ENCODE measurements at places on chromosomes 11 and 22.

DNA sequence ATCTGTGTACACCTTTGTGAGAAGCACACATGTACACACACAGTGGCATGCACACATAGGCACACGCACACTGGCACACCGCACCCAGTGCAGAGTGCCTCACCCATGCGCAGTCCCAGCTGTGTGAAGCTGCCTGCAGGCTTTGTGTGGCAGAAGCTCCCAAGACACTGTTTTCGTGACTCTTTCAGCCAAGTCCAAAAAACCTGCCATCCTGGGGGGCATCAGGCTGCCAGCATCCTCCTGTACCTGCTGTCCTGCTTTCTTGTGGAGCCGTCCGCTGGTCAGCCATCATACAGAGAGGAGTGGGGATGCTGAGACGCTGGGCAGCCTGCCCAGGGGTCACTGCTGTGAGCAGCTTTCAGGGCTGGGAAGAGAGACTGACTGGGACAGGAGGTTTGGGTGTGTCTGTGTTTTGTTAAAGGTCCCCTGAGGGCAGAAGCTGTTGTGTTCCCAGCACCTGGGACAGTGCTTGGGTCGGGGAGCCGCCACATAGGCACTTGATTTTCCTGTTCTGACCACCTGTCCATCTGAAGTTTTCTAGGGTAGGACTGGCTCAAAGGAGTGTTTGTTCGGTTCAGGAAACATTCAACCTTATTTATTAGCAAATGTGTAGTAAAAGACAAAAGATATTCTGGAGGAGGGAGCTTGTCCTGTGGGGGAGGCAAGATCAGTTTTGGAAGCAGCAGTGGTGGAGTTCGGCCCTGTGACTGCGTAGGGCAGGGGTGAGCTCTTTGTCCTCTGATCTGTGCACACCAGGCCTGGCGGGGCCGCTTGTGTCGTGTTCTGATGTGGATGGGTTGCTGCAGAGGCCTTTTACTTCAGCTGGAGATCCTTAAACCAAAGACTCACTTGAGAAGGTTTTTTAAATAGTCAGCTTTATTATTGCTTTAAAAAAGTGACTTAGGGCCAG, 29.7 kb downstream of the AP2A2 start:
- no peak for DNase-seq

- peak; percentile 76 for DNase-seq
Measured at GRCh38 chr11:13861411-13861810, 101.1 kb upstream of the SPON1 start.

DNA sequence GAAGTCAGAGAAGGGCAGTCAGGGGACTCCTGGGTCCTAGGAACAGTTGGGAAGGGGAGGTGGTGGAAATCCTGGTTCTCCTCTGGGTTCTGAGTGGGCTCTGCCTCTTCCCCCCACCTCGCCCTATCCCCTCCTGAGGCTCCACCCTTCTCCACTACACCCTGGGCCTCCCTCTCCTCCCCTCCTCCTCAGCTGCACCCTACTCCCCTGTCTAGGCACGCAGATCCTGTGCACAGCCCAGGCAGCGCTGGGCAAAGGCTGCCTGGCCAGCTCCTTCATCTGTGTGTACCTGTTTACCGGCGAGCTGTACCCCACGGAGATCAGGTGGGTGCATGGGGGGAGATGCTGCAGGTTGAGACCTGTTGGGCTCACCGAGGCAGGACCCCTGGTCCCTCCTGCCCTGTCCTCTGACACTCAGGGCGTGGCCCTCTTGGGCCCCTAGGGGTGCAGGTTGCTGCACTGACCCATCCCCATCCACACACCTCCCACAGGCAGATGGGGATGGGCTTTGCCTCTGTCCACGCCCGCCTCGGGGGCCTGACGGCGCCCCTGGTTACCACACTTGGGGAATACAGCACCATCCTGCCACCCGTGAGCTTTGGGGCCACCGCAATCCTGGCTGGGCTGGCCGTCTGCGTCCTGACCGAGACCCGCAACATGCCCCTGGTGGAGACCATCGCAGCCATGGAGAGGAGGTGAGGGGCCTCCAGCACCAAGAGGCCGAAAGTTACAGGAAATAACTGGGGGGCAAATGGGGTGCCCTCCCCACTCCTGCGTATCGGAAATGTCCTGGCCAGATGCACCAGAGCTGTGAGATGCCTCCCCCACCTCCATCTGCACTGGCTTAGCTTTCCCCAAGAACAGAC, 25.3 kb upstream of the POLA2 start:
- DNase-seq: no peak

DNA sequence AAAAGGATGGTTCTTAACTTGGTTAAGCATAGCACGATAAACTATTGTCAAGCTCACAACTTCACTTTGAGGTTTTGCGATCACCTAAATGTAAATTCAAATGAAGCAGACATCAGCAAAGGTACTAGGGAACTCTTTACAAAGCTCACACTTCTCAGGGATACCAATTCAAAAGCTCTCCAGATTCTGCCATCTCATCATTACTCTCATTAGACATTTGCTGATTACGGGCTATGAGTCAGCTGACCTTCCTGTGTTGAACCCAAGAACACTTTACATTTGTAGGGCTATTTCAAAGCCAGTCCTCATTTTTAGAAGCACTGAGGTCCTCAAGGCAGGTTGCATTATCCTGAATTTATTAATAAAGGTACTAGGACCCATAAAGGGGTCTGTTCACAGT, 28.4 kb upstream of the IZUMO1R start:
- no peak for DNase-seq

GRCh38 chr11:132284611-132285010, 914.2 kb downstream of the NTM start:
- DNase-seq: no peak

- no peak for DNase-seq
Measured at GRCh38 chr22:43296276-43296902, 46.8 kb downstream of the SCUBE1 start.

- no peak for DNase-seq
Measured at GRCh38 chr22:49355211-49355920, 472.3 kb downstream of the BRD1 start.

DNA sequence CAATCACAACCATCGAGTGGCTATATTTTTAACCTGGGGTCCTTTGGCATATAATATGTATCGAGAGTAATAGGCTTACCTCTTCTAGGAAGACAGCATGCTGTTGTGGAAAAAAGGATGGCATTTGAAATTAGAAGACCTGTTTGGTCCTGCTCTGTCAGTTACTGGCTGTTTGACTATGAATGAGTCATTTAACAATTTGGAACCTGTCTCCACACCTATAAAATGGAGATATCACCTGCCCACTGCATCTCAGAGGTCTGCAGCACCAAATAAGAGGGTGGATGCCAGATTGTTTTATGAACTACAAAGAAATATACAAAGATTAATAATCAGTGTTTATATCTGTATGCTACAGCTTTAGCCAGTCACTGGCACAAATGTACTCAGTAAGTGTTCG, 60.8 kb downstream of the SLC25A17 start:
- DNase-seq: no peak

DNA sequence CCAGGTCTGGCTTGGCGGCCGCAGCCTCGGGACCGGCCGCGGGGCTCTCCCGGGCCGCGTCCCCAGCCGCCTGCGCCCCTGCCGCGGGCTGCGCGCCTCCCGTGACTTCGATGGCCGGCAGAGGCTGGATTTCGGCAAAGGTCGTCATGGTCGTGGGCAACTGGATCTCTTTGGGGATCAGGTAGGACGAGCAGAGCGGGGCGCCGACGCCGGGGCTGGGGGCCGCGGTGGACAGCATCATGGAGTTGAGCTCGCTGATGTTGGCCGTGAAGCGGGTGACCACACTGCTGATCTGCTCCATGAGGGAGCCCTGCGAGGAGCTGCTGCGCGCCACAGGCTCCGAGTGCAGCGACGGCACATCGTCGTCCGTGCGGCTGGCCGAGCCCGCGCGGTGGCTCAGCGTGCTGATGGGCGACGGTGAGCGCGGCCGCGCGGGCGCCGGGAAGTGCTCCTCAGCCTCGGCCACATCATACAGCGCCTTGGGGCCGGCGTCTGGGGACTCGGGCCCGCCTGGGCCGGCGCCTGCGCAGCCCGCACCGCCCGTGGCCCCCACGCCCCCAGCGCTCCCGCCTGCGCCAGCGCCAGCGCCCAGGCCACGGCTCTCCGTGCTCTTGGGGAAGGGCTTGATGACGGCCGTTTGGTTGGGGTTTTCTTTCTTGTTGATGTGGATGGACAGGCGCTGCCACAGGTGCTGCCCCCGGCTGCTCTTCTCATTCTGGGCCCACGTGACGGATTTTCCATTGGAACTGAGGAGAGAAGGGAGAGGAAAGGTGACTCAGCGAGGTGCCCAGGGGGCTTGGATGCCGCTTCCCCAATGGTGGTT, 171.4 kb upstream of the CTSC start:
- DNase-seq: no peak

DNA sequence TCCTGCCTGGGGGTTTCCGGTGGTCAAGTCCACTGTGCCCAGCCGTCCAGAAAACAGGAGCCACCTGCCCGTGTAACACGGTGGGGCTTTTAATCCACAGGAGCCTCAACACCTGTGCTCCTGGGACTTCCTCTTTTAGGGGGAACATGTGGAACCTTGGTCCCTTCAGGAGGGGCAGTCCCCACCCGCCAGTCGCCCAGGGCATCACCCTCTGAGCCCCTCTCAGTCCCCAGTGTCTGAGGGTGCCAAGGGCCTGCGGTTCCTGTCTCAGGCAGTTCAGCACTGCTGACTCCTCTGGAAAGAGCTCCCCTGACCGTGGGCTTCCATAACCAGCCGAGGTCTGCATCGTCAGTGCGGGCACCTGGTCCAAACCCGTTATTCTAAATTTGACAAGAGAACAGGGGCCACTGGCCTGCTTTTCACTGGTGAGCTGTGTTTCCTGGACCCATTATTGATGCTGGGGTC, 15.8 kb downstream of the KRTAP5-5 start:
- peak; percentile 21 for DNase-seq

GRCh38 chr22:18997925-18998315, 61.8 kb upstream of the PRODH start:
- no peak for DNase-seq

DNA sequence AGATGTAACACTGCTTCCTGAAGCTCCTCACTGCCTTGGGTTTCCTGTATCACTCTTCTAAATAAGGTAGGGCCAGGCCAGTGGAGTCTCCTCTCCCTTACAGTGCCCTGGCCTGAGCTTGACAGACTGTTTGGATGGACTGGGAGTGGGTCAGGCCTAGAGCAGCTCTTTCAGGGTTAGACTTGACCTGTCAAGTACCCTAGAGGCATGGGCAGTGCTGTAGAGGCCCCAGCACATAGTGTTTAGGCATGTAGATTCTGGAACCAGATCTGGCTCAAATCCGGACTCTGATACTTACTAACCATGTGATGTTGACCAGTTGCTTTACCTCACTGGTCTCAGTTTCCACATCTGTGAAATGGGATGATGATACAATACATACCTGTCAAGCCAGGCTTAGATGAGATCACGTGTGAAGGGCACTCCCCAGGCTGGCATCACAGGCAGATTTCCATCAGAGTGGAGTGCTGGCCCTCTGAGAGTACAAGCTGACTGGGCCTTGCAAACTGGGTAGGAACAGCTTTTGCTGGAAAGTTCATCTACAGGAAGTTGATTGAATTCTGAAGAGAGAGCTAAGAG, 1.4 kb upstream of the MICAL2 start:
- DNase-seq: no peak

DNA sequence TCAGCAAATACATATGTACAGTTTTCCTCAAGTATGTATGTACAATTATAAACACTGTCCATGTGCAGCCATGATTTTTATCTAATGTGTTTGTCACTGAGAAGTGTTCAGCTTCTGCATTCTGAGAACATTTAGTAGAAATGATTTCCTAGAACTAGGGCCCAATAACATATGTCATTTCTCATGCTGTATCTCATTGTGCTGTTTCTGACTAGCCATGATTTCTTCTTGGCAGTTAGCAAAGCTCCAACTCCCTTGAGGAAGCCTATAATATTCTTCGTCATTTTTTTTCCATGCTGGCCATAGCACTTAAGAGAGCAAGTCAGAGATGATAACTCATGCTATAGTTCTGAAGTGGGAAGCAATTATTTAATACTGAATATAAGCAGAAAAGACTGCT, 187.8 kb downstream of the DDX10 start:
- DNase-seq: no peak

DNA sequence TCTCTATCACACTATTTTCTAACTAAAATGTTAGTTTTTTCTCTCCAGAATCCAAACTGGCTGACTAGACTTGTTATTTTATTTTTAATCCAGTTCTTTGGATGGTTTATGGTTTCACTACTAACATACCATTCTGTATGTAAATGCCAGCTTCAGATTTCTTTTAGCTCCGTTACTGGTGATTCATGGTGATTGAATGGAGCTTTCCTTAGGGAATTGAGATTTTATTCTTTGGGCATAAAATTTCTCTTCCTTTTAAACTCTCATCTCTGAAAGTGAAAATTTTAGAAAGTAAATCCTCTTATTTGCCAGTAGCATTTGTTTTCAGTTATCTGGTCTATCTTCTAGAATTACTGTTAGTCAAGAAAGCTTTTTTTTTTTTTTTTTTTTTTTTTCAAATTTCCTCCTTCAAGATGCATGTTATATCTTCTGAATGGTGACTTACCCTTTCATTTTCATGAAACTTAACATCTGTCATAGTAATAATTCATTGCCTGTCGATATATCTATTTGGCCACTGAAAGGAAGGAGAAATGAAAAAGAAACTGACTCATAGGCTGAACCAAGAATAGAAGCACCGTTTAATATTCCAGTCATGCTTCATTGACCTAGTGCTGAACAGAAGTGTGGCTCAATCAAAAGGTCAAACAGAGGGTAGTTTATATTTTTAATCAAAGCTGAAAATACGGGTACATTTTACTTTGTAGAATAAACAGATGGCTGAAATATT, 6.4 kb downstream of the ENDOD1 start:
- DNase-seq: no peak

- peak; percentile 60 for DNase-seq
Measured at GRCh38 chr11:119481021-119481666, 58.2 kb upstream of the THY1 start.

- DNase-seq: no peak
Measured at GRCh38 chr11:76658651-76659650, 11.6 kb downstream of the LRRC32 start.

DNA sequence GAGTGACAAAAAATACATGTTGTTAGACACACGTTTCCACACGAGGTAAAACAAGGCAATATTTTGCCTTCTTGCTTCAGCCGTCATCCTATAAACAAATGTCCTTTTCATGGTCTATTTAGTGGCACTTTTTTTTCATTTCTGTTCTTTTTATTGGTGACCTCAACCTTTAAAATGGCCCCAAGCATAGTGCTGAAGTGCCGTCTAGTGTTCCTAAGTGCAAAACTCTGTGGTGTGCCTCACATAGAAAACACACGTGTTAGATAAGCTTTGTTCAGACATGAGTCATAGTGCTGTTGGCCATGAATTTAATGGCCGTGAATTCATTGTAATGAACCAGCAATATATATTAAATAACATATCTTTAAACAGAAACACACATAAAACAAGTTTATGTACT, 15.6 kb downstream of the OVCH2 start:
- no peak for DNase-seq

GRCh38 chr11:75341612-75342011, 9.8 kb downstream of the ARRB1 start:
- DNase-seq: no peak

- no peak for DNase-seq
Measured at GRCh38 chr11:121930004-121930965, 185.7 kb downstream of the BLID start.

GRCh38 chr11:73236854-73237253, 18.8 kb downstream of the P2RY2 start:
- peak; percentile 72 for DNase-seq
